ENCODE measurements at places on chromosomes 1 and 21. TPM values are rescaled to one million over a fixed set of nuclear protein-coding genes. Genes with fewer than 3 reads are reported as not detected.

Gene UBXN10
- 0.13 TPM for total RNA-seq

Gene GPATCH4
- total RNA-seq, result 19.7 TPM

Gene TOMM20
- total RNA-seq, result 97.5 TPM

Gene CFHR5
- not detected for total RNA-seq

Gene NUP210L
- total RNA-seq, result 0.18 TPM

Gene CFHR4
- not detected for total RNA-seq

Gene RIPK4
- total RNA-seq, result 0.09 TPM

GRCh38 chr1:170714163-170714562 lies 50.2 kb downstream of the PRRX1 start:
- DNase-seq, result no peak

DNA sequence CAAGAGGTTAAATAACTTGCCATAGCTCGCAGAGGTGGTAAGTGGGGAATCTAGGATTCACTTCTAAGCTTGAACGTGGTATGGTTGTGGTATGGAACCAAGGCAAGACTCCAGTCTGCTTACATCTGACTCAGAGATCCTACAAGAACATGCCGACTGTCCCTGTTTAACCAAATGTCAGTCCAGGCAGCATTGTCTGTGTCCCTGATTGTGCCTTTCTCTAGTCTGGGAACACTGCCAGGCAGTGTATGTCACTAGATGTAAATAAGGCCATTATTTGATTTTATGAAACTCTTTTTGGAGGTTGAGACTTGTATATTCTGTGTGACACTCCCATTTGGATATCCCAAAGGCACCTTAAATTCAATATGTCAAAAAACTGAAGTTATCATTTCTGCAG lies 96.0 kb downstream of the NOS1AP start:
- DNase-seq, result no peak

GRCh38 chr1:227900571-227901051 lies 47.1 kb downstream of the WNT9A start:
- peak; percentile 36 for DNase-seq

GRCh38 chr1:13541435-13542215 lies 27.8 kb upstream of the LRRC38 start:
- no peak for DNase-seq

GRCh38 chr21:35599164-35599563 lies 461.2 kb downstream of the SETD4 start:
- no peak for DNase-seq

DNA sequence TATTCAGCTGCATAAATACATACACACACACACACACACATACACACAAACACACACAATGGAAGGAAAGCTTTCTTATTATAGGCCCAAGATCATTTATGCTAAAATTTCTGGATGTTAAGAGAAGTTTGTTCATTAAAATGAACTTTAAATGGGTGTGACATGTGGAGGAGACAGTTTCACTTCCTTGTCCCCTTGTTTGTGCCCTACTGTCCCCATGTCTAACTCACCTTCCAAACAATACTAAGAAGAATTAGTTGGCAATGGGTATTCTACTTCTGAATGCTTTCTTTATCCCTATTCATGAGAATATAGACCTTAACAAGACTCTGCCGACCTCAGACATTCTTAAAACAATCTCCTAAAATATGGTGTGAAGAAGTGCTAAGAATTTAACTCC lies 63.5 kb upstream of the NRIP1 start:
- no peak for DNase-seq

DNA sequence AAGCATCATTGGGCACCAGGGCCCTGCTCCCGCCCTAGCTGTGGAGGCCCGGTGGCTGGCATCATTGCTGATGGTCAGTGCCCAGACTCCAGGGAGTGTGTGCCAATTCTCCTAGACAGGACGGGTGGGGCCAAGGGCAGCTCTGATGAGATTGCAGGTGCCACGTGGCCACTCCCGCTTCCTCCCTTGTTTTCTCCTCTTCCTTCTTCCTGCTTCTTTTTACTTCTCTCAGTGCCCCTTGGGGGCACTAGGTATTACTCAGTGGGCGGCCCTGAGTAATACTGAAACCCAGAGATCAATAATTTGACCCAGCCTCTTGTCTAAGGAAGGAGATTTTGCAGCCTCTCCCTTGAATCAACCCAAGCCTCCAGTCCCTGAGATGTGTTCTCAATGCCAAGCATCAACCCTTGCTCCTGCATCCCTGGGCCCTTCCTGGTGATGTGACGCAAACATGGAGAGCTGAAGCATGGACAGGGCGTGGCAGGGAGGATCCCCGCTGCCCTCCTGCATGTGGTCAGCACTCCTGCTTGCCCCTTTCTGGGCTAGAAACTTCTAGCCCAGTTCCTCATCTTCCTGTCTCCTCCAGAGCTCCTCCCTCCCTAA lies 32.4 kb downstream of the CDK18 start:
- peak; percentile 44 for DNase-seq

DNA sequence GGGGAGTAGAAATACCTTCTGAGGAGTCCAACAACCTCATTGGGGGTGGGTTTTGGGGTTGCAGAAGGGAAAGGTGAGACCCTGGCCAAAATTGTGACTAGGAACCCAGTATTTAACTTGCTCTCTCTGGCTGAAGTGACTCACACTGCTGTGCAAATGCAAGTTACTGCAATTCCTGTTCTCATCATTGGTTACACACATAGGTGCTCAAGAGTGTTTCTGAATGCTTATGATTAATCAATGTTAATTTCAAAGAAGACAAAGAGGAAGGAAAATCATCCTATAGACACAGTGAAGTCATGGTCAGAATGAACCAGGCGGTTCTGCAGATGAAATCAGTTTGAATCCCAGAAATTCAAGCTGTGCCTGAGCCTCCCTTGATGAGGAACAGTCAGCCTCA lies 3.1 kb downstream of the ASCL5 start:
- no peak for DNase-seq

DNA sequence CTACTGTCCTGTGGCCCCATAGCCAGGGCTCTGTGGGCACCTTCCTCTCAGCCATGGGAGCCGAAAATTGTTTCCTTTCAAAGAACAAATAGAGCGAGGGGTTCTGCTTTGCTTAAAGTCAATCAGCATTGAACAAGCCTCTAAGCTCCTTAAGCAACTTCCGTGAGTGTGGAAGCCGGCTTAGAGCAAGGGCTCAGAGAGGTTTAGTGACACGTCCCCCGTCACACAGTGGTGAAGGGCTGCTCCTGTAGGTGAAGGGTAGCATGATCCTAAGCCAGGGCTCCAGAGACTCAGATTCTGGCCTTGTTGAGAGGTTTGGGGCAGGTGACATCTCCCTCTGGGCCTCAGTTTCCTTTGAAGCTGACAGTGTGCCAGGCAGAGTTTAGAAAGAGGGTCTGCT lies 94.0 kb upstream of the WNT4 start:
- no peak for DNase-seq

GRCh38 chr1:32897082-32898049 lies 3.8 kb downstream of the TMEM54 start:
- no peak for DNase-seq

GRCh38 chr21:46295996-46296752 lies 10.0 kb downstream of the YBEY start:
- peak; percentile 93 for DNase-seq

GRCh38 chr1:240149484-240150094 lies 57.9 kb downstream of the FMN2 start:
- DNase-seq, result no peak

- DNase-seq, result no peak
These were observed 38.8 kb upstream of the HAO2 start for GRCh38 chr1:119329541-119330461.

DNA sequence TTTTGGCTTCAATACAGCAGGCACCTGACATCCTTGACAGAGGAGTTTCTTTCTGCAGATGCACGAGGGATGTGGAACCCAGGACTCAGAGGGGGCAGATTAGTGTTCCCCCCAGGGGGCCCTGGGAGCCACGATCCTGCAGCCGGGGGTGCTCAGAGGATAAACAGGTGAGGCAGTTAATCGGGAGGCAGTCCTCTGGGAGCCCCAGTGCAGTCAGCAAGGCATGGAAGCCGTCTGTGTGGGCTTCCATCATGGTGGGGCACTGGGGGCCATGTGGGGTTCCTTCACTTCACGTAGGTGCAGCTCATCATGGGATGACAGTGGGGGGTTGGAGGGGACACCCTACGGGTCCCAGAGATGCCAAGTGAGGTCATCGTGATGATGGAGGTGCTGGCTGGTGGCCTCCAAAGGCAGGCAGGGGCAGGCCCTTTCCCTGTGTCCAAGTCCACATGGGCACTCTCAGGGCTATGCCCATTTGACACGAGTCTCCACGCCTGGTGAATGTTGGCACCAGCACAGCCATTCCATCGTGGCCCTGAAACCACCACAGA lies 59.3 kb upstream of the ABCG1 start:
- no peak for DNase-seq

DNA sequence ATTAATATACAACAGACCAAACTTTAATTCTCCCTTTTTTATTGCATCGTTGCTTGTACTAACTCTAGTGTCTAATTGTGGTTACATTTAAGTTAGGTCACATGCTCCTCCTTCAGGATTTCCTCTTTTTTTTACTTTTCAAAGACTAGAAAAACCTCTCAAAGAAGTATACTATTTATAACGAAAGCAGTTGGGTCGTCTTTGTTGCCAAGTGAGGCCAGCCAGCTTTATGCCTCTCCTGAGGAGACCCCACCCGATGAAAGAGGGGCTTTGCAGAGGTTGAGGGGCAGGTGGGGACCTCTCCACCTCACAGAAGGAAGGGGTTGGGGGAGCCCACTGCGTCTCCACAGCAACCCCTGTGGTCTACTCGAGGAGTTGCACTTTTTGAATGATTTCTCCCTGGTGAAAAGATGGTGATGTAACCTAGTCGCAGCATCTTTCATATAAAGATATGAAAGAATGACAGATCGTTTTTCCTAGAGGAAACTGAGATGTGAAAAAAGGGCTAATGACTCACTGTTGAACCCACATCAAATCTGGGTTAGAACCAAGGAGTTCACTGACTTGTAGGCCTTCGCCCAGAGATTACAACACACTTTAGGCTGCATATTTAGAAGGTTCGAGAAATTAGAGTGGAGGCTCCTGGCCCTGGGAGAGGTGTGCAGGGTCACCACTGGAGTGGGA lies 6.4 kb downstream of the TGFB2 start:
- DNase-seq, result no peak

DNA sequence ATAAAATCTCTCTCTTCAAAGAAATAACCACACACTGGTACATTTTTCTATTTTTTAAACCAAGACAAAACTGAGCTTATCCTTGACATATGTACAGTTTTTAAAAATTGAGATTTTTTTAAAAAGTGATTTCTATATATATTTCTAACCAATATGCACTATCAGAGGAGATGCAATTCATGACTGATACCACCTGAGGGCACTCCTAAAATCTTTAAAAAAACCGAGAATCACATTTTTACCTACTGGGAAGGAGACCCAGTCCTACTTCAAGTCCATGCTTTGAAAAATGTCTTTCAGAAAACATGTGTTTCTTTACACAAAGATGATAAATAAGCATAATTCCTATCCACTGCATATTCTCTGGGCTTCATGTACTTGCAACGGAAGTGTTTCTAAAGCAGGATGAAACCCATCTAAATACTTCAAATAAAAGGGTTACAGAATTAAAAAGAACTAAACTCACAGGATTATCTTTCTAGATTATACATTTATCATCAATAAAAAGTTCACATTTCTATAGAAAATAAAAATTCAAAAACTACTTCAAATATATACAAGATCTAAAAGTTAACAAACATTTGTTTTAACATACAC lies 98.6 kb downstream of the ENAH start:
- DNase-seq, result no peak

GRCh38 chr1:179385510-179385909 lies 19.7 kb downstream of the AXDND1 start:
- DNase-seq, result no peak

DNA sequence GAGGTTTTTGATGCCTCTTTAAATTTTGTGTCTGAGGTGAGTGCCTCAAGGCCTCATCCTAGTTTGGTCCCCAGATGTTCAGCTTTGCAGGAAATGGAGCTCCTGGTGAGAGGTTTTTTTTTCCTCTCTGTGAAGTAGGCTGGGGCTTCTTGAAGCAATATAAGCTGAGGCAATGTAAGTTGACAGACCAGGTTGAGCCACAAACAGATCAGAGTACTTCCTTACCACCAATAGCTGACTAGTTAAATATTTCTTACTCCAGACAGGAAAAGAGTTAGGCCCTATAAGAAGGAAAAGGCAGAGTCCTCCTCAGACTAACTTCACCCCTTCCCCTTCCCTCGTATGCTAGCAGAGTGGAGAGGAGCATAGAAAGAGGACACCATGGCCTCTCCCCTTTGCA lies 341.0 kb downstream of the LMO4 start:
- DNase-seq, result no peak

DNA sequence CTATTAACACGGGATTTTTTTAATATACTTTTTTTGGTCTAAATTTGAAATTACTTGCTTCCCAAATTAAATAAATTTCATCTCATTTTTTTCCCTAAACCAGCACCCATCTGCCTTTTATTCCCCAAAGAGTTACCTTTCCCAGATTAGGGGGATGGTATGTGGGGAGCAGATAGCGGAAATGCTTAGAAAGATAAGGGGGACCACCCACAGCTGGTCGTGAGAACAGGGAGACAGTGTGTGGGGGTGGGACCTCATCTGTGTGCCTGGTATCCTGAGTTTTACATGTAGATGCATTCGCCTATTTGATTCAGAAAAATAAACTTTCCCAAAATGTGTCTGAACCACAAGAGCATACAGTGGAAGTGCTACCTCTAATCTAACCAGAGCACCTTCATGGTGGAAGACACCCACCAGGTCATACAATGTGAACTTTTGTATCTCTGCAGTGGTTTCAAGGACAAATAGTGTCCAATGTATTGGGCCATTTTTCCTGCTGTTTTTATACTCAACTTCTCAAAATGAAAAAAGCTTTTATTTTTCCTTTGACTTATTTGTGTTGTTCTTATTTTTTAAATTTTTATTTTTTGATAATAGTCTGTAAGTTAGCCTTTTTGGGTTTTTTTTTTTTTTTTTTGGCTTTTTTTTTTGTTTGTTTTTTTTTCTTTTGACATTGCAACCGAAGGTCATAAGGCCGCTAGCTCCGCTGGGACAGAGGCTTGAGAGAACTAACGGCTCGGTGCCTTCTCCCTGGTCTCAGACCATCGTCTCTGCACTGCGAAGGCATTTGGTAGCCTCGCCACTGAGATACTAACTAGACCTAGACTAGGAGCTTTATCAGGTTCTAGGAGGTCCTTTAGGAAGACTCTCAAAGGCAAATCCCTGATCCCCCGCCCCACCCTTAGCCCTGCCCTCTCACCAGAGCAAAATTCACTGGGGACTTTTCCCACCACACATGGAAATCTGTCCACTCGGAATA lies 263.2 kb downstream of the TM2D1 start:
- DNase-seq, result no peak

GRCh38 chr1:86082183-86082582 lies 74.4 kb downstream of the COL24A1 start:
- no peak for DNase-seq

DNA sequence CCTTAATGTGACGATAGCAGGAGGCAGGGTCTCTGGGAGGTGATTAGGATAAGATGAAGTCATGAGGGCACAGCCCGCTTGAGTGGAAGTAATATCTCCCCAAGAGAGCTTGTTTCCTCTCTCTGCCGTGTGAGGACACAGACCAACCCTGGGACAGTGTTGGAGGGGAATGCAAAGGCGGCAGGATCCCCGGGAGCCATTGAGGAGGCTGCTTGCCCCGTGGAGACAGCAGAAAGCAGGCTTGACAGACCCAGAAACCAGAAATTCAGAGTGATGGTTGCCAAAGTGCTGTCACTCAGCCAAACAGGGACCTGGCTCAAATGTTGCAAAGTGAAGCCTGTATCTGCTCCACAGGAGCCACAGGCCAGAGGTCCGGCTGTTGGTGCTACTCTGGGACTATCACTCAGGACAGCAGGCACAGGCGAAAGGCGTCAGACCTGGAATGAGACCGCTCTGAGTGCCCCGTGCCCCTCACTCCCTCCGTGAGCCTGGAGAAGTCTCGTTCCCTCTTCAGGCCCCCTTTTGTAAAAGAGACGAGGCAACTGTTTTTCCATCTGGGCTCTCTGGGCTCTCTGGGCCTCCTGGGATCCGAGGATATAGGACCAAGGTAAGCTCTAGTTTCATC lies 96.6 kb upstream of the VANGL1 start:
- DNase-seq, result no peak
